ENCODE measurements at places on chromosomes 12 and 14.

GRCh38 chr12:84172823-84173424, 739.7 kb downstream of the SLC6A15 start:
- DNase-seq, result no peak

GRCh38 chr12:26651566-26652188, 181.3 kb downstream of the ITPR2 start:
- no peak for DNase-seq

- no peak for DNase-seq
Observed at GRCh38 chr12:53653595-53653994, 22.3 kb downstream of the ATP5MC2 start.

- no peak for DNase-seq
Observed at GRCh38 chr14:104283197-104284106, 145.1 kb downstream of the KIF26A start.

DNA sequence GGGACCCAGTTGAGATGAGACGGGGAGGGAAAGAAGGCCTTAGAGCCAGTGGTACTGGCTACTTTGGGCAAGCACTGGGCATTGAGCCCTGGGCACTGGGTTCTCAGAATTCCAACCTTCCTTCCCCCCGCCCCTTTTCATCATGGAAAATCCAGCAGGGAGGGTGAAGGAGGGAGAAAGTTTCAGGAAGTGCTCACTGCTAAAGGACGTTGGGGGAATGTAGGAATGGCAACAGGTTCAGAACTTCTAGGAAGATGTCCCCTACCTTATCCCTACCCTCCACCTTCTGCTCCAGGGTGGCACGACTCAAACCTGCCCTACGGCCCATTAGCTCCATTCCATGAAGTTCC, 4.2 kb upstream of the TNS2 start:
- no peak for DNase-seq

GRCh38 chr12:54159140-54159539, 29.6 kb downstream of the SMUG1 start:
- no peak for DNase-seq

GRCh38 chr14:104353921-104354701, 215.7 kb downstream of the KIF26A start:
- no peak for DNase-seq
